Stimulated activated CD4-positive, alpha-beta T cell treated with anti-CD3 and anti-CD28 coated beads, Interleukin-12 subunit alpha, Interleukin-12 subunit beta, amount 100 ng/mL, for 24 hours (primary cell): ENCODE measurements at places on chromosomes 7 and 10.

DNA sequence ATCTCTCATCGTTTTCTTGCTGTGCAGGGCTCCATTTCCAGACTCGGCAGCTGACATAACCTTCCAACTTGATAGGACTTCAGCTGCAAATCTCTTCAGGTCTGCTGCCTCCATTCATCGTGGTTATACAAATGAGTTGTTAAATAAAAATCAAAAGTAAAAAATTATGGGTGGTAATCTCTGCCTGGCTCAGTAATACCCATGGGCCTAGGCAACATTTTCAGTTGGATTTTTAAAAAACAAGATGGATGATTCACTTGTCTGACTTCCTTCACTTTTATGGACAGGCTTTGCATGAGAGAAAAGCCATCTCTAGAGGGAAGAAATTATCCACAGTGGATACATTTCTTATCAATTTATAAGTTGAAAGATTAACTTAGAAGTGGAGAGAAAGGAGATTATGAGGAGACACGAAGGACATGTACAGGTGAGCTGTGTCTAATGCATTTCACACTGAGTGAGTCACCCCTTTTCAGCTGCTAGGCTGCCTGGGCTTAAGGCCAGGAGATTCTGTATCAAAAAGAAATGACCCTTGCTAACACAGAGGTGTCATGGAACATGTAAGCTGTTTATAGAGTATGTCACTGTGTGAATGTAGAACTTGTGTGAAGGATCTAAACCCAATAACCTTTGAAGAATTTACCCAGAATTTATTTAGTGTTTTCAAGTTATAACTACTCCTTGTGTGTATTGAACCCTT lies 495.1 kb downstream of the AUTS2 start:
- no peak for DNase-seq

GRCh38 chr10:47146572-47146971 lies 153.4 kb upstream of the GDF10 start:
- DNase-seq = no peak

DNA sequence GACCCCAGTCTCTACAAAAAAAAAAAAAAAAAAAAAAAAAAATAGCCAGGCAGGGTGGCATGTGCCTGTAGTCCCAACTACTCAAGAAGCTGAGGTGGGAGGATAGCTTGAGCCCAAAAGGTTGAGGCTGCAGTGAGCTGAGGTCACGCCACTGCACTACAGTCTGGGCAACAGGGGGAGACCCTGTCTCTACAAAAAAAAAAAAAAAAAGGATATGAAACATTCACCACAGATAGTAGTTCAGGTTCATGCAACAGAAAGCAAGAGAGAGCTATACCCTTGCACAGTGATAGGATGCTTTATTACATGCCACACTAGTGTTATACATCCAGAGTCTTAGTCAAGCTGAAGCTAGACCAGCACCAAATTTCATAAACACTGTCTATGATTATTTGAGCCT lies 148.4 kb upstream of the KAT6B start:
- DNase-seq = no peak

GRCh38 chr7:107931740-107932515 lies 40.9 kb downstream of the DLD start:
- no peak for DNase-seq

DNA sequence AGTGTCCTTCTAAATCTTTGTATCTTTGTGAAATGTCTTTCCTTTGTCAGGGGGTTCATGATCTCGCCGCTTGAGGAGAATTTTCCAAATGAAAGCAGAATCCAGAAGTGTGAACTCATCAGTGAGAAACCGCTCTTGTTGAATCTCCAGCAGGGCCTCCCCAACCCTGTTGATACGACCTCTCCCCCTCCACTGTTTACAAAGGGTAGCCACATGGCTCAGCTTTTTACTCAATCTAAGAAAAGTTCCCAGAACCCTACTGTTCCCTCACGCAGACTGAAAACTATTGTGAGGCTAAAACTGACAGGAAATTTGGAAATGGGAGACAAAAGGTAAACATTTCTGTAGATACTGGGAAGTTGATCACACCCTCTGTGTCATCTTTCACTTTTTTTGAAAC lies 73.9 kb downstream of the SEMA3C start:
- DNase-seq = no peak

DNA sequence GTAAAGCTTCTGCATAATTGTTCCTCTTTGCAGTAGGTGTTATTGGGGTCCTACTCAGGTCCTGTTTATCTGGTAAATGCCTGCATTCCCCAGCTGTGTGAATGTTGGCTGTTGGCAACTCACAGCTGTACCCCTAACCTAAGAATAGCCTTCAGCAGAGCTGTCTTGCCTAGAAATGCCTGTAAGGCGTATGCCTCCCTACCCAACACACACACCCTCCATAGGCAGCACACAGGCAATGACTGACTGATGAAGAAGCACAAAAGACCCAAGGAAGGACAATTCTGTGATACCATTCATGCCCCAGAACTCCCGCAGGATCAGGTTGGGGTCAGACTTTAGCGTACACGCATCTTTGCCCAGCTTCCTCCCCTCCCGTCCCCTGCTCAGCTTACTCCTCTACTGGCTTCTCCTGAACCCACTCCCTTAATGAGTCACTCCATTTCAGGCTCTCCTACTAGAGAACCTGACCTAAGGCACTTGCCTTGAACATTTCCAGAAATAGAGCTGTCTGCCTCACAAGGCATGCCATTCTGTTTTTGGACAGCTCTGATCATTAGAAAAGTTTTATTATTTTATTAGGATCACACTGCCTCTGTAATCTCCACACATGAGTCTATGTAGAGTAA lies 99.2 kb upstream of the PIK3CG start:
- DNase-seq = no peak

- DNase-seq = no peak
These were observed 104.1 kb upstream of the FAM20C start for GRCh38 chr7:88095-88926.

GRCh38 chr7:70646536-70647248 lies 485.3 kb upstream of the GALNT17 start:
- DNase-seq = no peak

DNA sequence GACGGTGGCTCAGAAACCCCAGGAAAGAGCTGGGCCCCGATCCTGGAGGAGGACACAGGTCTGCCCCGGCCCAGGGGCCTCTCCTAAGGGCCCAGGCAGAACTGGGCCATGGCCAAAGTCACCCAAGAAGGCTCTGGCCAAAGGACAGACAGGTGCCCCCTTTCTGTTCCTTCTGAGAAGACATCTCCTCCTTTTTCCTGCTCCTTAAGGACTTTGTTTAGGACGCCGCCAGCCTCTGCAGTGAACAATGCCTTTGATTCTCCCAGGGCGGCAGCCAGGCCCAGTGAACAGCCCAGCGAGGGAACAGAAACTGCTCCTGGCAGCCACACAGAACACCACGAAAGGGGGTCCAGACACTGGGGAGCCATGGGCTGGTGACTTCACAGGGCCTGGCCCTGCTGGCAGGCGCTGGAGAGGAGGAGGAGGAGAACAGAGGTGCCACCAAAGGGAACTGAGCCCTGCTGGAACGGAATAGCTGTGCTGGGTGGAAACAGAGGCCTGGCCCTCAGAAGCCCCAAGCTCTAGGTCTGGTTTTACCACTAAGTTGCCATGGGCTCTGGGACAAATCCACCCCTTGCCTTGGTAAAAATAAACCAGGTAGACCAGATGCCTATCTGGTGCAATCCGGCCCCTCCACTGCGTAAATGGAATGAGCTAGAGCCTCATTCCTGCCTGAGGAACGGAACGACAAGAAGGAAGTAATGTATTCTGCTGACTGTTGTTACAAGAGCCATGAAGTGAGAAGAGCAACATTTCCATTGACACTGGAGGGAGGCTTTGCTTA lies 163.3 kb upstream of the RHEB start:
- no peak for DNase-seq

DNA sequence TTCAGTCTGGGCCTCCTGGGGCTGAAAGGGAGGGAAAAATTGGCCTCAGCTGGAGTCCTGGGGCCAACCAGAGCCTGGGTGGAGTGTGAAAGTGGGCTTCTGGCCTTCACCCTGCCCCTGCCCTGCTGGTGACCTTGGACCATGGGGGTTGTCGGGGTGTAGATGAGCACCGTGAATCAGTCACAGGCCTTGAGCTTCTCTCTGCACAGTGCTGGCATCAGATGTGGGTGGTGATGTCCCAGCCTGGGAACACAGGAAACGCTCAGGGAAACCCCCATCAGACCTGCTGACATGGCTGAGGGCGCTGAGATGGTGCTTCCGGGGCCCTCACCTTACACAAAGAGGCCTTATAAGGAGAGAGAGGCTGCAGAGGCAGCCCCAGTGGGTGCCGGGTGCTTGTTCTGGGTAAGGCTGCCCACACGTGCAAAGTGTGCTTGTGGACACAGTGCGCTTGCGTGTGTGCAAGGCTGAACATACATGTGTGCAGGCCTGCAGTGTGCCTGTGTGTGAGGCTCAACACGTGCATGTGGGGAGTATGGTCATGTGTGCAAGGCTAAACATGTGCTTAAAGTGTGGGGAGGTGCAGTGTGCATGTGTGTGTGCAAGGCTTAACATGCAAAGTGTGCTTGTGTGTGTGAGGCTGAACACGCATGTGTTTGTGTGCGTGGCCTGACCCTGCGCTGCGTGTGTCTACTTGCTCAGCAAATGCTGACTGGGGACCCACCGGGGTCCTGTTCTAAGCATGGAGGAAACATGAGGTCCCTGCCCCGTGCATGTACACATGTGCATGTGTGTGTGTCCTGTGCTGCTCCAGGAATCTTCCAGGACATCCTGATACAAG lies 6.5 kb downstream of the ARPC1B start:
- peak; percentile 80 for DNase-seq

GRCh38 chr7:120028636-120029035 lies 244.3 kb upstream of the KCND2 start:
- DNase-seq = no peak

GRCh38 chr7:42964293-42964692 lies 32.1 kb downstream of the MRPL32 start:
- no peak for DNase-seq

GRCh38 chr10:130709415-130709814 lies 573.2 kb downstream of the GLRX3 start:
- DNase-seq = no peak

DNA sequence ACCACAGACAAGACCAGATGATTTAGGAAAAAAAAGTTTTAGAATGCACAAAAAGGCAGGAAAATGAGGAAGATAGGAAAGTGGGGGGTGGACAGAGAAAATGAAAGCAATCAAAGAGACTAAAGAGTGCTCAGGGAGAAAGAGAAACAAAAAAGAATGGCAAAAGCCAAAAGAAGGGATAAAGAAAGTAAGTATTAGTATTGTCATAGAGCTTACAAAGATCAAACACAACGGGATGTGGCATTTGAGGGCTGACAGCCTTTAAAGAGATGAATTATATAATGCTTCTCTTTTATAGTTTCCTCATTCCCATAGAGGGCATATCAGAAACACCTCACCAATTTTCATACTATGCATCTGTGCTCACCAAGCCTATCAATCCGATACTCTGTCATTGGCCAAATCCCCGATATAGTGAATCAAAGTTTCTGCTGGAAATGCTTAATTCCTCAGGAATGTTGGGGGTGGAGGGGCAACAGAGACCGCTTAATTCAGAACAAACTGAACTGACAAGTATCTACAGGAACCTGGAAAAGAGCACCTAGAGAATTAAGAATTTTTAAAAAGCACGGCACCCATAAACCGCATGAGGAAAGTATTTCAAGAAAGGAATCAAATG lies 2.7 kb downstream of the COG5 start:
- DNase-seq = no peak

DNA sequence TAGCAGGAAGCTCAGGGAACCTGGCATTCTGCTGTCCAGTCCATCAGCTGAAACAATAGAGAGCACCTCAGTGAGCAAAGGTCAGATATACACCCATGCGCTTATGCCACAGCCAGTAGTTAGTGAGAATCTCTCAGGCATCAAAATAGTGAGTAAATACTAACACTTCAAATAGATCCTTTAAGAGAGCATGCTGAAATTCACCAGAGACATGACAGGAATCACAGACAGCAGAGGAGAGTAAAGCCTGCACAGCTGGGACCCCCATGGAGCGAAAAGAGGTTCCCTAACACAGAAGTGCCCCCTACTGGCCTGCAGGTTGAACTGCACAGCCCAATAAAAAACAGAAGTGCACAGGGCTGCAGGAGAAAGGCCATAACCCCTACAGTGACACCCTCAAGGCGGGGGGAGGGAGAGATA lies 57.6 kb upstream of the ANTXRL start:
- DNase-seq = no peak

- no peak for DNase-seq
These were observed 44.6 kb upstream of the RSBN1L start for GRCh38 chr7:77651575-77652162.

GRCh38 chr7:115274-115911 lies 77.0 kb upstream of the FAM20C start:
- DNase-seq = no peak

- no peak for DNase-seq
These were observed 3.0 kb downstream of the NOD1 start for GRCh38 chr7:30475580-30475979.

GRCh38 chr10:92407305-92408016 lies 116.5 kb downstream of the MARCHF5 start:
- no peak for DNase-seq

- no peak for DNase-seq
These were observed 150.9 kb downstream of the ANK3 start for GRCh38 chr10:60238759-60239100.

- peak; percentile 9 for DNase-seq
These were observed 254.3 kb downstream of the ELFN1 start for GRCh38 chr7:1924258-1924817.

- no peak for DNase-seq
These were observed 139.0 kb downstream of the ELFN1 start for GRCh38 chr7:1809070-1809469.

DNA sequence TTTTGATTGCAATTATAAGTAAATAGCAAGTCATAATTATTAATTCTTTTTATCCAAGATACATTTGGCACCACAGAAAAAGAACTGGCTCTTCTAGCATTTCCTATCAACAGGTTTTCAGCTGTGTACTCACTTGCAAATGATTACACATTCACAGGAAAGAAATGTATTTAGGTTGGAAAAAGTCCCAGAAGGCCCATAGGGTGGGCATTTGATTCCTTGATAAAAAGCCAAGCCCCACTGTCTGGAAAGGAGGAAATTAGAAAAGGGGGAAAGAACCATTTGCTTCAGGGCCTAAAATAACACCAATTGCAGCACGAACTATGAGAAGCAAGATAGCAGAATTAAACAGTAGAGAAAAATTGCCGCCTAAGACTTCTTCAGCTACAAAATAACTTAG lies 80.8 kb upstream of the COL1A2 start:
- DNase-seq = no peak

GRCh38 chr7:140069298-140069949 lies 6.7 kb upstream of the PARP12 start:
- DNase-seq = no peak

GRCh38 chr7:41568135-41568534 lies 134.8 kb downstream of the INHBA start:
- no peak for DNase-seq

DNA sequence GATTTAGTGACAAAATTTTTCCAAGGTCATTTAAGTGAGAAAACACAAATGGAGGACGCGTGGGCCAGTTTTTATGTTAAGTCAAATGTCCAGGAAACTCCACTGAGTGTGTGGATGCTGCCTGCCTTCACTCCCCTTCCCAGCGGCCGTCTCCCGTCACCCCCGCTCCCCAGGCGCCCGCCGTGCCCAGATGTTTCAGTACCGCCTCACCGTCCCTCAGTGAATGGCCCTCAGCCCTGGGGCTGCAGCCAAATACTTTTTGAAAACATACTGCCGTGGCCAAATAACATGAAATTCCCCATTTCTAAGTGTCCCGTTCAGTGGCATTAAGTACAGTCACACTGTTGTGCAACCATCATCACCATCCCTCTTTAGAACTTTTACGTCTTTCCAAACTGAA lies 131.9 kb downstream of the INSYN2A start:
- no peak for DNase-seq
